ENCODE measurements at places on chromosomes 2 and 18. TPM values are rescaled to one million over a fixed set of nuclear protein-coding genes. Genes with fewer than 3 reads are reported as not detected.

Gene EN1
- polyA plus RNA-seq, result not detected

- DNase-seq, result no peak
Observed at GRCh38 chr2:109637749-109638570, 23.8 kb downstream of the SOWAHC start.

GRCh38 chr2:46361920-46362666 lies 64.9 kb downstream of the EPAS1 start:
- DNase-seq, result no peak

- DNase-seq, result no peak
Observed at GRCh38 chr2:128585706-128586105, 267.0 kb upstream of the HS6ST1 start.

DNA sequence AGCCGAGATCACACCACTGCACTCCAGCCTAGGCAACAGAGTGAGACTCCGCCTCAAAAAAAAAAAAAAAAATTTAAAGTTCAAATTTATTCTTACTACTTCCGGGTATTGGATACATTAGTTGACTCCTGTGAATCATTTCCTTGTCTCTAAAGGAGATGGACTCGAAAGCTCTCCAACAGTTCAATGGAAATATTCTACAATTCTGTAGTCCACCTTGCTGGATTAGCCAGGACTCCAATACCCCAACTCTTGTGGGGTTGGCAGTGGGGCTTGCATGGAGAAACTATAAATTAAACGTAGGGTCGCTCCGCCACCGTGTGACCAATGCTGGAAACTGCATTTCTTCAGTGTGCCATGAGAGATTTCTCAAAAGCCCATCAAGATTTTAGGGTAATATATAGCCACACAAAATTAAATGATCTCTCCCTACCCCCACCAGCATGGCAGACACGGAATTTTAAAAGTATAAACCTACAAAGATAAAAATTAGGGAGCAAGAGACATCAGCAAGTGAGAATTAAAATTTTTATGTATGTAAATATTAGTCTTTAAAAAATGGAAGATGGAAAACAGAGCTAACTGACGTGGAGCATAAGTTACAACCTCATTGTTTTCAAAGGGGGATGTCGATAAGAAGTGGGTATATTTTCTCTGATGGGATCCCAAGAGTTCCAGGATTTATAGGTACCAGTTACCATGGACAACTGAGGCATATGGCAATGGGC lies 27.8 kb upstream of the GAREM2 start:
- DNase-seq, result peak; percentile 62

DNA sequence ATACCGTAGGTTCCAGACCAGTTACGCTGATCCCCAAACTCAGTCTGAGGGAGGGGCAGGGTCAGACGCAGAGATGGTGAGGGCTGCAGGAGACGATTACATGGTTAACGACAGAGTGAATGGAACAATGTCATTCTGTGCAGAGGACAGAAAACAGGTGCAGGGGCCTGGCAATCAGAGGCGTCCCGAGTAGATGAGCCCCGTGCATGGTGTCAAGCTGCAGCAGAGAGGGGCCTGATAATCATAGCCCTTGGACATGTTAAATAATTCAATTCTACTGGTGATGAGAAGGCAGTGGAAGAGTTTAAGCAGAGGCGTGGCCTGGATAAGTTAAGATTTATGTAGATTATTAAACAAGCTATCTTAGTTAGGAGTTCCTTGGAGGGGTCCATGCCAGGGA lies 178.6 kb downstream of the MYT1L start:
- DNase-seq, result no peak

DNA sequence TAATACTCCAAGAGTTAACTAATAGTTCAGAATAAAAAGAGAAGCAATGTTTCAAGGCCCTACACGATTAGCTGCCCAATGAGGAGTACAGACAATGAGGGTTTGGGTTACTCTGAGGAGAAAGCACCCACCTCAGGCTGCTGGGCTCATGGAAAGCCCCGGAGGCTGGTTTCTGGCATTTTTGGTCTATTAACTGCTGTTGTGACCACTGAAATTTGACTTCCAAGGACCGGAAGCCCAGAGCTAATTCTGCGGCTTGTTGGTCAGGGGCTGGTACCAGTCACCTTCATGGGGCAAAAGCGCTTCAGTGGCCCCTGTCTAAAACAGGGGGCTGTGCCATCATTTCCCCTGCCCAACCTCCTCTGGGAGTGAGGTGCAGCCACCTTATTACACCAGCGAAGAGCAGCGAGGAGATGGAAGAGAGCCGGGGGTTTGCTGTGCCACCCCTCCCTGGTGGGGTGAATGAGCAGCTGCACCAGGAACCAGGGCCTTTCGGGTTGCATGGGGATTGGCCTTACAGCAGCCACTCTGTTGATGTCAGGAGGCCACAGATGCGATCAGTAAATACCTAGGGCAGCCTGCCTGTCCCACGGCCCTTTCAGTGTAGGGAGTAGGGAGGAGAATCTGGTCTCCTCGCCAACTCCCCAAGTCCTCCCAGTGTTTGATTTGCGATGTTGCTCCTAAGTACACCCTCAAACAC lies 131.3 kb downstream of the CELF4 start:
- no peak for DNase-seq

GRCh38 chr2:19893520-19894133 lies 8.2 kb downstream of the TTC32 start:
- no peak for DNase-seq

- no peak for DNase-seq
Observed at GRCh38 chr2:60095202-60095815, 458.1 kb downstream of the BCL11A start.

Data from left kidney (tissue), 8 donors.